NCI-H1092 (cell line): ENCODE measurements at places on chromosomes 4 and X.

DNA sequence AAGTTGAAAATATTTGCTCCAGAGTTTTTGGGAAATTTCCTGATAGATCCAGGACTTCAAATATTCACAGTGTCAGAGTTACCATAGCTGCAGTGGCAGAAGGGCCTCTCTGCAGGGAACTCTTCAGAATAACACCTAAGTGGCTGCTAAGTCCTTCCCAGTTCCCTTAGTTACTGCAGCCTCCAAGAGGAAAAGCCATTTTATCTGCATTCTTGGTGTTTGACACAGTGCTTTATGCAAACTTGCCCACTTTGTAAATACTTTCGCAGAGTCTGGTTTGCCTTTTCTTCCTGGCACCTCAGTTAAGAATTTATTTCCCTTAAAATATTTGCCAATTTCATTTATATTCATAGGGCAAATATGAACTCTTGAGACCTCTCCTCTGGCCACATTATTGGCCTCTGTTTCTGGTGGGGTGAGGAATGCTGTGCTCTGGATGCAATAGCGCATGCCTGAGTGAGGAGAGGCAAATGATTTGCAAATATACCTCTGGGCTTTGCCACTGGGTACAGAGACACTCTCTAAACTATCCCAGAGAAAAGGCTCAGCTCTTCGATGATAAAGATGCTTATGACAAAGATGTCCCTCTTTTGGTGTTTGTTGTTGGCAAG, 566.3 kb upstream of the NR3C2 start:
- DNase-seq, result no peak

GRCh38 chr4:104630272-104630671, 135.6 kb upstream of the CXXC4 start:
- no peak for DNase-seq

GRCh38 chrX:7073336-7073735, 74.2 kb upstream of the STS start:
- no peak for DNase-seq

DNA sequence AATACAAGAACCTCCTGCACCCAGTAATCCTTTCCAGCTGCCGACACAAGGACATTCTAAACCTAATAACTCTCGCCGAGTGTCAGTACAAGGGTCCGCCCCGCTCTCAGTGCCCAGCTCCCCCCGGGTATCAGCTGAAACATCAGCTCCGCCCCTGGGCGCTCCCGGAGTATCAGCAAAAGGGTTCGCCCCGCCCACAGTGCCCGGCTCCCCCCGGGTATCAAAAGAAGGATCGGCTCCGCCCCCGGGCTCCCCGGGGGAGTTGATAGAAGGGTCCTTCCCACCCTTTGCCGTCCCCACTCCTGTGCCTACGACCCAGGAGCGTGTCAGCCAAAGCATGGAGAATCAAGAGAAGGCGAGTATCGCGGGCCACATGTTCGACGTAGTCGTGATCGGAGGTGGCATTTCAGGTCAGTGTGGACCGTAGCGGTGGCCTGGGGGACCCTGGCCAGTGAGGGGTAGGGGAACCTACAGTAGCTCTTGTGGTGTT, at the start of gene MAOA:
MAOA (plus strand) TSS at position 295 of the 490 bp plus-strand sequence; CDS start at position 338, 43 bp downstream.
- no peak for DNase-seq

GRCh38 chr4:88958080-88958479, 98.9 kb downstream of the FAM13A start:
- DNase-seq, result no peak

DNA sequence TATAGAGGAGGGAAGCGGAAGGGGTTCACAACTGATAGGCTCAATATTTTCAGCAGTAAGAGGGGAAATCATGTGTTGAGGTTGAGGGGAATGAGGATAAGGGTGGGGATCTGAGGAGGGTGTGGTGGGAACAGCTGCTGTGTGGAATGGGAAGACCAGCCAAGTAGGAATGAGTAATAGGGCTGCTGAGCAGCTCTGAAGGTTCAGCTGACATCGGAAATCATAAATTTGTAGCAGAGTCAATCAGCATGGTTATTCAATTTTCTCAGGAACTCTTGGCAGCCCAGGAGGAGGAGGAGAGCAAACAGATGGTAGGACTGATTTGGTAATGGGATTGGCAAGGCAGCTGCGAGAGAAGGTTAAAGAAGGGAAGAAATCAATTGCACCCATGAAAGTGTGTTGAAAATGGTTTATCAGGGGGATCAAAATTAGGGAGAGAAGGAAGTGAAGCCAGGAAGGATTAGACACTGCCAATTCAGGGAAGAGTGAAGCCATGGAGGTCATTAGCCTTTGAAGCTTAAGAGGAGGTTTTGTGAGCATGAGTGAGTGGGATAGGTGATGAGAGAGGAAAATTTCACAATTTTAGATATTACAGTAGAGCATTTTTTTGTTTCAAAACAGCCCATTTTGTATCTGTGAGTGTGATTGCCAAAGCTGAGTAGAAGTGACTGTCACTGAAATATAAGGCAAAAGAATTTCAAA, 82.6 kb downstream of the PCDH7 start:
- DNase-seq, result no peak
